ENCODE measurements at places on chromosomes 13 and 19.

DNA sequence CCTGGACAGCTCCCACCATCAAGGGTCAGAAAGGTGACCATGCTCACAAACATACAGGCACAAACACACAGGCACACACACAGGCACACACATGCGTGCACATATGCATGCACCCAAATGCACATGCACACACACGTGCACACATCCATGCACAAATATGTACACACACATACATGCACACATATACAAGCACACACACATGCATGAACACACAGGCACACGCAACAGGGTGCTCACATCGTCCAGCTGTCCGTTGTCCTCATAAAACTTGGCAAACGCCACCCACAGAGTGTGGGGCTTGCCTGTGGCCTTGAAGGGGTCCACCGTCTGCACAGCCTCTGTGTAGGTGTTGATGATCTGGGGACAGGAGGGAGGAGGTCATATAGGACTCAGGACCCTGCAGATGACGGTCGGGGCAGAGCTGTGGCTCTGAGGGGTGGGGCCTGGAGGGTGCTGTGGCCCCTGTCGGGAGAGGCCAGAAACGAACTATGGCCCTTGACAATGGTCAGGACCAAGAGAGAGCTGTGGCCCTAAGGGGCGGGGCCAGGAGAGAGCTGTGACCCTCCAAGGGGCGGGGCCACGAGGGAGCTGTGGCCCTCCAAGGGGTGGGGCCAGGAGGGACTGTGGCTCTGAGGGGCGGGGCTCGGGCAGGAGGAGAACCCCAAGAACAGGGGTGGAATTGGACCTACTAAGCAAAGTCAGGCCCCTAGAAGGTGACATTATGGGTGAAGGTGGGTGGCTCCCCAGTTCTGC is 6.2 kb downstream of the XAB2 start:
- DNase-seq, result no peak
- H3K36me3 ChIP-seq, result peaks cover 25% of the 10 kb centered on the region
- H3K27ac ChIP-seq, result no peak overlapping the region
- H3K4me1 ChIP-seq, result peaks cover 4% of the 10 kb centered on the region
- H3K4me3 ChIP-seq, result no peak overlapping the region
- no peaks in the 10 kb centered on the region for H3K27me3 ChIP-seq

DNA sequence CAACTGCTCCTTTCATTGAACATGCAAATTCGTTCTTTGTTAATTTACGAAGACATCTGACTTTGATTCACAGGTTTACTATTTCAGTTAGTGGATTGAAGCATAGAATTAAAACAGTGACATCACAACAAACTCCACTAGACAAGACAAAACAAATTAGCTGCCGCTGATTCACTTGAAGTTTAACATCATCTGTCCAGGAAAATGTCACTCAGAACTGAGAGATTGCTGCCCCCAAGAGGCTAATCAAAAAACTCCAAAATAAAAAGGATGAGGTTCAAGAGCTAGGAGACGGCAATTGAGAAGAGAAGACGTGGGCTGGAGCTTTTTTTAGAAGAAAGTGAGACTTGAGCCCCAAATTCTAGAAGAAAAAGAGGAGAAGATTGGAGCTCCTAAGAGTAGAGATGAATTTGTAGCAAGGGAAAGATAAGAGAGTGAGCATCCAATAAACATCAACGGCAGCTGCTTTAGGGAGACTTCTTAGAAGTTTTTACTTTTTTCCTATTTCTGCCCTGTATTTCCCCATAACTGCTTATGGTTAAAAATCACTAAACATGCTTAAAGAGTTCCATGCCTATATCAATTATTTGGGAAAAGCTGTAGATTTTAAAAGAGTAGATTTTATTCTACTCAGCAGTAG is 40.8 kb upstream of the TPP2 start:
- H3K4me3 ChIP-seq, result no peak overlapping the region
- peaks cover 4% of the 10 kb centered on the region for H3K4me1 ChIP-seq
- no peaks in the 10 kb centered on the region for H3K36me3 ChIP-seq
- H3K27ac ChIP-seq, result no peak overlapping the region
- no peak for DNase-seq
- H3K27me3 ChIP-seq, result peaks cover 3% of the 10 kb centered on the region

DNA sequence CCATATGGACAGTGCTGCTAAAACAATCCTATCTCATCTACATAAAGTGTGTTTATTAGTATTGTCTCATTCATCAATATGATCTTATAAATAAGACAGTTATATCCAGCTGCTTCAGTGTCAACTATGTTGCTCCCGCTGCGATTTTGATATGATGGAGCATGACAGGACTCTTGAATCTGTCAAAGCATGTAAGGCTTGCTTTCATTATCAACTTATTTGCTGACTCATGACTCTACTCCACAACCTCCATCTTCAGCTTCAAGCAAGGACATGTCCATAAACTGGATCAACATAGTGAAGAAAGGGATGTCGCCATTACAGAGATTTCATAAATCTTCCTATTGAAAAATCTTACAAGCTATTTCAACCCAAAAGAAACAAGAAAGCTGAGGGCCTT is 2812.6 kb downstream of the PCDH9 start:
- no peak for DNase-seq
- no peak overlapping the region for H3K27ac ChIP-seq
- no peaks in the 10 kb centered on the region for H3K36me3 ChIP-seq
- H3K4me1 ChIP-seq, result no peaks in the 10 kb centered on the region
- no peak overlapping the region for H3K4me3 ChIP-seq
- H3K27me3 ChIP-seq, result no peaks in the 10 kb centered on the region

- peaks cover 5% of the 10 kb centered on the region for H3K27me3 ChIP-seq
- H3K36me3 ChIP-seq, result no peaks in the 10 kb centered on the region
- no peak overlapping the region for H3K27ac ChIP-seq
- peaks cover 3% of the 10 kb centered on the region for H3K4me1 ChIP-seq
Measured at GRCh38 chr13:75645141-75645540, 9.0 kb downstream of the LMO7 start.

DNA sequence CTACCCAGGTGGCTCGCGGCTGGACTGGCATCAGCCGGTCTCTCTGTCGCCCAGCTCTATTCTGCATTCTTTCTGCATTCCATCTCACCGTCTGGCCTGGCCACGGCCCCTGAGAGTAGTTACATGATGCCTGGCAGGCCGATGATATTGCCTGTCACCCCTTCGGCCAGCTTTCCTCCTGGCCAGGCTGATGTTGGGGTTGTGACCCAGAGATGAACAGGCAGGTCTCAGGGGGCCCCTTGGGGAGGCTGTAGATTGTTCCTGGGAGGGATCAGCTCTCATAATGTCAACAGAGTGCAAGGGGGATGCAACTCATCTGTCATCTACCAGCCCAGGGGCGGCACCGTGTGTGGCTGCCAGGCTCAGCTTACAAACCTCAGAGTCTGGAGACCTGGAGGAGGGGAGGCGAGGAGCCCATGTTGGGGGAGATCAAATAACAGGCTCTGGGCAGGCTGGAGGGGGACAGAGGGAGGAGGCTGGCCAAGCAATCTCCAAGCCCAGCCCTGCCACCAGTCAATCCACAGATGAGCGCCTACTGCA is 13.6 kb upstream of the FBXO17 start:
- H3K4me3 ChIP-seq, result no peak overlapping the region
- no peak for DNase-seq
- H3K27ac ChIP-seq, result no peak overlapping the region
- no peaks in the 10 kb centered on the region for H3K4me1 ChIP-seq
- peaks cover 6% of the 10 kb centered on the region for H3K27me3 ChIP-seq

DNA sequence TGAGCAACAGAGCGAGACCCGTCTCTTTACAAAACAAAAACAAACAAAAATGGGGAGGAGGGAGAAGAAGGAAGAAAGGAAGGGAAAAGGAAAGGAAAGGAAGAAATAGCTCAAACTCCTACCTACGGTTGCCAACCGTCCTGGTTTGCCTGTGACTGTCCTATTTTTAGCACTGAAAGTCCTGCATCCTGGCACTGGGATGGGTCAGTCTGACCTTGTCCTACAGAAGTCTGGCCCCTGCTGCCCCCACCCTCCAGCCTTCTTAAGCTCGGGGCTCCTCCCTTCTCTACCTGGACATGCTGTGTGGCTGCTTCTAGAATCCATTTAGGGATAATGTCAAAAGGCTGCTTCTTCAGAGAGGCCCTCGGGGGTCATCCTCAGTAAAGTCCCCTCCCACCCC is 1.2 kb upstream of the STXBP2 start:
- no peaks in the 10 kb centered on the region for H3K27me3 ChIP-seq
- H3K4me1 ChIP-seq, result peaks cover 19% of the 10 kb centered on the region
- H3K27ac ChIP-seq, result peak overlapping the region; percentile 67
- peaks cover 15% of the 10 kb centered on the region for H3K36me3 ChIP-seq
- peak overlapping the region; percentile 85 for H3K4me3 ChIP-seq

- H3K27me3 ChIP-seq, result no peaks in the 10 kb centered on the region
- no peaks in the 10 kb centered on the region for H3K4me1 ChIP-seq
- no peaks in the 10 kb centered on the region for H3K36me3 ChIP-seq
- DNase-seq, result no peak
- no peak overlapping the region for H3K4me3 ChIP-seq
- no peak overlapping the region for H3K27ac ChIP-seq
Measured at GRCh38 chr13:36088001-36088400, 43.2 kb downstream of the DCLK1 start.

DNA sequence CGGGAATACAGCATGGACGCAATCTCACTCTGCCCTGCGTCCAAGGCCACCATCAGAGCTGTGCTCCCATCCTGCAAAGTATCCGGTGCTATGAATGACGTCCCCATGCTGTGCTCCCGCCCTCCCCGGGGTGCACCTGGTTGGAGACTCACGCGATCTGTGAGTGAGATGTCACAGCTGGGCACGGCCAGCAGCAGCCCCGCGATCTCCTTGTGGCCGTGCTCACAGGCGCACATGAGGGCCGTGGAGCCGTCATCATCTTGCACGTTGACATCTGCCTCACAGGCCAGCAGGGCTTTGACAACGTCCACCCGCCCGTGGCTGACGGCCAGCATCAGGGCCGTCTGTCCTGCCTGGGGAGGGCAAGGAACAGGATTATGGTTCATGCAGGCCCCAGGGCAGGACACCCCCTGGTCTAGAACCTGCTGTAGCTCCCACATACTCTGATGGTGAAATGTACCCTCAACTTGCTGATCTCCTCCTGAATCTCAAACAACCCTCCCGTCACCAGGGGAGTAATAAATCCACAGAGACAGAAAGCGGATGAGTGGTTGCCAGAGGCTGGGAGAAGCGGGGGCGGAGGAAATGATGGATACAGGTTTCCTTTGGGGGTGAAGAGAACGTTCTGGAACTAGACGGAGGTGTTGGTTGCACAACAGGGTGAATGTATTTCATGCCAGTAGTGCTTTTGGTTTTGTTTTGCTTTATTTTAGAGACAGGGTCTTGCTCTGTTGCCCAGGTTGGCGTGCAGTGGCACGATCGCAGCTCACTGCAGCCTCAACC is 14.5 kb upstream of the SPC24 start:
- no peak for DNase-seq
- H3K27me3 ChIP-seq, result no peaks in the 10 kb centered on the region
- H3K27ac ChIP-seq, result no peak overlapping the region
- no peaks in the 10 kb centered on the region for H3K36me3 ChIP-seq
- H3K4me3 ChIP-seq, result no peak overlapping the region
- H3K4me1 ChIP-seq, result no peaks in the 10 kb centered on the region

DNA sequence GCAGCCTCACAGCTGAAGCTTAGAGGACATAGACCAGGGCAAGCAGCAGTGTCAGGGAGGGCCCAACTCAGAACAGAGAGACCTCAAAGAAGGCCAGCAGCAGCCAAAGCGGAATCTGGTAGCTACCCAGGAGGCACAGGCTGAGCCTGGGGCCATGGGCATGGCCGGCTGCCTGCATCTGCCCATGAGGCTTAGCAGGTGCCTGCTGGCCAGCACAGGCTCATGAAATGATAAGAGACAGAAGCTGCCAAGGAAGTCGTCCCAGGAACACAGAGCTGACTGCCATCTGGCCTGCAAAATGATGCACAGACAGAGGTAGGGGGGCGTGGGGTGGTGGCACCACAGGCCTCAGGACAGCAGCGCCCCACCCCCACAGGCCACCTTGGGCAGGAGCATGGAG is 29.2 kb downstream of the TUBA3C start:
- H3K4me1 ChIP-seq, result no peaks in the 10 kb centered on the region
- DNase-seq, result no peak
- H3K36me3 ChIP-seq, result peaks cover 2% of the 10 kb centered on the region
- H3K27ac ChIP-seq, result no peak overlapping the region
- H3K27me3 ChIP-seq, result no peaks in the 10 kb centered on the region

DNA sequence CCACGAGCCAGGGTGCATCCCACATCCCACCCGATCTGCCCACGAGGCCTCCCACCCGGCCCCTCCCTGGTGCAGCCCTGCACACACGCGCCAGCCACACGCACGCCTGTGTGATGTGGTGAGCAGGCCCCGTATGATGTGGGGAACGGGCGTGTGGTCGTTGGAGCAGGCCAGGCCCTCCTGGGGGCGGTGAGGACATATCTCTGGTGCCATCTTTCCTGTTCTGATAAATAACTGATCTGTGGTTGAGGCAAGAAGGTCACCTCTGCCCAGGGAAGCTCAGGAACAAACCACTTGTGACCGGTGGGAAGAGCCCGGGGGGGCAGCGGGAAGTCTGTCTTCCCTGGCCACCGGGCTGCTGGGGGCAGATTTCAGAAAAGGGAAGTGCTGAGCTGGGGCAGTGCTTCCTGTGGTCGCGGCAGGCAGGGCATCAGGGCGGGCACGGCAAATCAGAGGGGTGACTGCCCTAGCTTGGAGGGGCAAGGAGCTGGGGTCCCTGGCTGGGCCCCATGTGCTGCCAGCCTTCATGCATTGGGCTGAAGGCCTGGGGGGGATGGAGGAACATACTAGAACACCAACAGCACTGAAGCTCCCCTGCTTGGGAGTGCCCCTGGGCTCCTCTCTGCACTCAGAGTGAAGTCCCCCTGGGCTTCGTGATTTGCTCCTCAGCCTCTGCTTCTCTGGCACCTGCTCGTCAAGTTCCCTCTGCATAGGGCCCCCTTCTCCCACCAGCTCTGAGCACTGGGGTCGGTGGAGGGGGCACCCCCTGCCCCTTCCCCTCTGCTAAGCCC is 35.2 kb upstream of the SLC7A10 start:
- H3K36me3 ChIP-seq, result no peaks in the 10 kb centered on the region
- peaks cover 4% of the 10 kb centered on the region for H3K4me1 ChIP-seq
- H3K27ac ChIP-seq, result no peak overlapping the region
- H3K27me3 ChIP-seq, result peaks cover 5% of the 10 kb centered on the region
- H3K4me3 ChIP-seq, result peak overlapping the region; percentile 46
- DNase-seq, result no peak

GRCh38 chr19:50906217-50906616 is 5.0 kb downstream of the KLK4 start:
- H3K4me3 ChIP-seq, result no peak overlapping the region
- DNase-seq, result no peak
- H3K27ac ChIP-seq, result no peak overlapping the region
- H3K27me3 ChIP-seq, result peaks cover 30% of the 10 kb centered on the region
- no peaks in the 10 kb centered on the region for H3K36me3 ChIP-seq

- no peak overlapping the region for H3K27ac ChIP-seq
- H3K4me3 ChIP-seq, result no peak overlapping the region
- H3K36me3 ChIP-seq, result no peaks in the 10 kb centered on the region
- no peak for DNase-seq
- H3K27me3 ChIP-seq, result peaks cover 10% of the 10 kb centered on the region
Measured at GRCh38 chr19:13225973-13226865, 76.0 kb downstream of the IER2 start.

- H3K4me3 ChIP-seq, result peak overlapping the region; percentile 86
- H3K4me1 ChIP-seq, result peaks cover 27% of the 10 kb centered on the region
- DNase-seq, result peak; percentile 45
- peak overlapping the region; percentile 92 for H3K27ac ChIP-seq
- no peaks in the 10 kb centered on the region for H3K27me3 ChIP-seq
Measured at GRCh38 chr13:114110091-114110829, 22.2 kb downstream of the RASA3 start.
